Activated CD4-positive, alpha-beta T cell treated with anti-CD3 and anti-CD28 coated beads for 4 hours (primary cell): ENCODE measurements at places on chromosomes 2 and 18.

DNA sequence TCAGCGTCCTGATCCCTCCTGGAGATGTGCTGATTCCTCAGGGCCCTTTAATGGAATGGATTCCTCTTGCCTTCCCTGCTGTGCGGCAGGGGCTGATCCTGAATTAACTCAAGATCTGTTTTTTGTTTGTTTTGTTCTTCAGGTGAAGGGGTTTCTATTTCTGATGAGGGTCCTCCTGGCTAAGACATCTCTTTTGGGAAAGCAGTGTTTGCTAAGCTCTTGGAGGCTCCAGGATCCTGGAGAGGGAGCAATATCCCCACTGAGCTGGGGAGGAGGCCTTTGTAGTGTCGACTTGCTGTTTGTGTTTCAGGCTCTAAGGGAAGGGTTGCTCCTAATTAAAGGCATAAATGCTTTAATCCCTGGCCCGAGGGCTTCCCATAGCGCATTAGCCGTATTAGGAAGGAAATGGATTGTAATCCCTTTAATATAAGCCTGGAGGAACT, 65.3 kb upstream of the FOXI3 start:
- DNase-seq: no peak

- no peak for DNase-seq
Observed at GRCh38 chr2:224222291-224222690, 179.6 kb downstream of the FAM124B start.

- DNase-seq: no peak
Observed at GRCh38 chr2:62340994-62341484, 145.1 kb downstream of the B3GNT2 start.

GRCh38 chr18:11927497-11927896, 19.4 kb upstream of the MPPE1 start:
- DNase-seq: no peak

DNA sequence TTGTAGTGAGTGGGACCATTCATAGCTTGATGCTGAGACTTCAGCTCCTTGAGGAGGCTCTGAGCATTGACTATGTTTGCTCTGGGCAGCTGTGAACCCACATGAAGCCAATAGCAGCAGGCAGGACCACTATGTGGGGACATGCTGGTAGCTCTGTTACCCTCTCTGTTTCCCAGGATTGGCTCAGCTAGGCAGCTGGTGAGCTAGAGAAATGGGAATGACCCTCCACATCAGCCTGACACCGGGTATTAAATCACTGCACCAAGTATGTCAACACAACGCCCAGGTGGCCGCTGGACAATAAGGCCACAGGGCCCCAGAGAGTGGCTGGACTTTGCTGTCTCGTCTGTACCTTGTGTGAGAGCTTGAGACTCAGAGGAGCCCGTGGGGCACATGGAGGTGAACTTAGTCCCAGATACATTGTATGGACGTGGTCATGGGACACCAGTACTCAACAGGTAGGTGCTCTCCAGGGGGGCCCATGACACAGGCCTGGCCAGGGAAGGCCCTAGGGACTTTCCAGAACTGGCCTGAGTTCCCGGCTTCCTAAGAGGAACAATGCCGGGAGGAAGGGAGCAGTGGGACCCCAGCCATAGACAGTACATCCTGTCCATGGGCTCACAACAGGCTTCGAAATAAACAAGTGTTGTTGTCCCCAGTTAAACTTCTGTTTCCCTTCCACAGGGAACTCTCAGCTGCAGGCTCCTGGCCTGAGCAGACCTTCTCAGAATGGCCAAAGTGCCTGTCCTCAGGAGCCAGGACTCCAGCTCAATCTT, 35.2 kb downstream of the HS1BP3 start:
- DNase-seq: no peak

DNA sequence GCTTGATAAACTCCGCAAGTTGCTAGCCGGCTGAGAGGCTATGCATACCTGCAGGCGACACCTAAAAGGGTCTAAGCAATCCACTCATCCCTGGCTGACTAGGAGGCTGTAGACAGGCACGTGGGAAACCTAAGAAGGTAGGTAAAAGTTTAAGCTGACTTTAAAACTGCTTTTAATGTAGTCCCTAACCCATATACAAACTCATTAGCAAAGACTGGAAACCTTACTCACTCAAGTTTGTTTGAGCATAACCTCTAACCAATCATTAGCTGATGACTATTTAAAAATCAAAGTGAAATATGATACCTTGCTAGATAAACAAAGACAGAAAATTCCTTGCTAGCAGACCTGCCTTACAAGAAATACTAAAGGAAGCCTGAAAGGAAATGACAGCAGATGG, 106.4 kb downstream of the EXOC6B start:
- DNase-seq: no peak
